ENCODE measurements at places on chromosomes 16 and 17.

DNA sequence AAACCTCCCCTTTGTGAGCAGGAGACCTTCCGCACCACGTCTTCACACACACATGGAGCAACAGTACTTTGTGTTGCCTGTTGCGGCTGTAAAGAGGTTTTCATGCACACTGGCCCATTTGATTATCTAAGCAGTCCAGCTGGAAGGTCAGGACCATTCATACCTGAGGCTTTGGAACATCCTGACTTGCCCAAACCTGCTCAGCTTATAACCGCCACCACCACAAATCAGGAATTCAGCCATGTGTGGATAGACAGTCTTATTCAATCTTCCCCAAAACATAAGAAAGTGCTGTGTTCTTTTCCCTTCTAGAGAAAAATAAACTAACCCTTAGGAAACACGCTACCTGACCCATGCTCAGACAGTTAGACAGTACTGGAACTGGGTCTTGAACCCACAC is 81.6 kb upstream of the XYLT1 start:
- DNase-seq: no peak

DNA sequence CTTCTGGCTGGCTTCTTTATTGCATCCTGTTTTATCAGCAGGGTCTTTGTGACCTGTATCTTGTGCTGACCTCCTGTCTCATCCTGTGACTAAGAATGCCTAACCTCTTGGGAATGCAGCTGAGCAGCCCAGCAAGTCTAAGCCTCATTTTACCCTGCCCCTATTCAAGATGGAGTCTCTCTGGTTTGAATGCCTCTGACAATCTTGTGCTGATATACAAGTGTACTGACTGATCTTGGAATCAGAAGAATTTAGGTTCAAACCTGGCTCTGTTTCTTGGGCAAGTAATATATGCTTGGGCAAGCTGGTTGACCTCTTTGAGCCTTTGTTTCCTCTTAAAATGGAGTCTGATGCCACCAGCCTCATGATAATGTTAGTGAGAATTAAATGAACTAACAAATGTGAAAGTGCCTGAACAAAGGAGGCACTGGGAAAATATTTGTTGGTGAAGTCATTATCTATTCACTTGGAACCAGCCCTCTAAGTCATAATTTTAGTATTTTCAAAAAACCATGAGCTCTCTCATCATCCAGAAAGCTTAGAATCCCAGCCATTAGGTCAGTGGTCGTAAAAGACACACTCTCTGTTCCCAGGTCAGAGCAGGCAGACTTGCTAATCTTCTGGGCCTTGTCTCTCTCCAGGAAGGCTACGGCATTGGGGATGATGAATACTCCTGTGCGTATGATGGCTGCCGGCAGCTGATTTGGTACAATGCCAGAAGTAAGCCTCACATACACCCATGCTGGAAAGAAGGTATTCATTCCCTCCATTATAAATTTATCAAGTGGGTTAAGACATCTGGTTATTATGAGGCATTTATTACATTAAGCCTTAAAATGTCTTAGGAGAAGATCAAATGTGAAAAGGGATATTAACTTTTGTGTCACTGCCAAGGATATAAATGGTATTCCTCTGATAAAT is 18.1 kb upstream of the ARL2BP start:
- no peak for DNase-seq

- DNase-seq: no peak
Observed at GRCh38 chr17:48749621-48750553, 21.3 kb upstream of the HOXB13 start.

- DNase-seq: no peak
Observed at GRCh38 chr17:41185001-41185400, 290 bp upstream of the KRTAP4-1 start.

DNA sequence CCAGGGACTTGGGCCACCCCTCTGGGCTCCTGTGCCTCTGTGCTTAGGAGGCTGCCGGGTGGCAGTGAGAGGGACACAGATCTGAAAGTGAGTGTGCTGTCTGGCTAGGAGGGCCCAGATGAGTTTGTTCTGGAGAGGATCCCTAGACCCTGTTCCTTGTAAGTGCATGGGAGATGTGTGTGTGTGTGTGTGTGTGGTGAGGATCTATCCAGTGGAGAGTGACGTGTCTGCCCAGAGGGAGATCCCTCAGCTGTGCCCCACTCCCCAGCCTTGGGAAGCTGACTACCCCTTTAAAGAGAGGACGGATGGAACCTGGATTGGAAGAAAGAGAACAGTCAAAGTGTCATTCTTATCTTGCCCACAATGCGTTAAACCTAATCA is 25.5 kb upstream of the CDC42EP4 start:
- no peak for DNase-seq

DNA sequence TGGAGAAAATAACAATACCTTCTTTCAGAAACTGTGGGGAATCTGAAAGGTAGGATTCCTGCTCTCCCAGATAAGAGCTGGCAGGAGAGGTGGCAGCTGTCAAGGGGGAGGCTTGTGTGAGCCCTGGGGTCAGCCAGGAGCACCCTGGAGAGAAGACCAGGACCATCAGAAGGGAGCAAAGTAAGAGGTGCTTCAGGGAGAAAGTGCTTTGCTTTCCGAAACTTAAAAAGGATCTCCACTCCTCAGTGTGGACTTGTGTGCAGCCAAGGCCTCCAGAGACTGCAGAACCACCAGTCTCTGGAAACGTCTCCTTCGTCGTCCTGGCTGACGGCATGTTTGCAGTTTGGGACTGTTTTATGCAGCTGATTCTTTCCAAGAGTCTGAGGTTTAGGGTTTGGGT is 13.7 kb upstream of the SOX9 start:
- DNase-seq: no peak

DNA sequence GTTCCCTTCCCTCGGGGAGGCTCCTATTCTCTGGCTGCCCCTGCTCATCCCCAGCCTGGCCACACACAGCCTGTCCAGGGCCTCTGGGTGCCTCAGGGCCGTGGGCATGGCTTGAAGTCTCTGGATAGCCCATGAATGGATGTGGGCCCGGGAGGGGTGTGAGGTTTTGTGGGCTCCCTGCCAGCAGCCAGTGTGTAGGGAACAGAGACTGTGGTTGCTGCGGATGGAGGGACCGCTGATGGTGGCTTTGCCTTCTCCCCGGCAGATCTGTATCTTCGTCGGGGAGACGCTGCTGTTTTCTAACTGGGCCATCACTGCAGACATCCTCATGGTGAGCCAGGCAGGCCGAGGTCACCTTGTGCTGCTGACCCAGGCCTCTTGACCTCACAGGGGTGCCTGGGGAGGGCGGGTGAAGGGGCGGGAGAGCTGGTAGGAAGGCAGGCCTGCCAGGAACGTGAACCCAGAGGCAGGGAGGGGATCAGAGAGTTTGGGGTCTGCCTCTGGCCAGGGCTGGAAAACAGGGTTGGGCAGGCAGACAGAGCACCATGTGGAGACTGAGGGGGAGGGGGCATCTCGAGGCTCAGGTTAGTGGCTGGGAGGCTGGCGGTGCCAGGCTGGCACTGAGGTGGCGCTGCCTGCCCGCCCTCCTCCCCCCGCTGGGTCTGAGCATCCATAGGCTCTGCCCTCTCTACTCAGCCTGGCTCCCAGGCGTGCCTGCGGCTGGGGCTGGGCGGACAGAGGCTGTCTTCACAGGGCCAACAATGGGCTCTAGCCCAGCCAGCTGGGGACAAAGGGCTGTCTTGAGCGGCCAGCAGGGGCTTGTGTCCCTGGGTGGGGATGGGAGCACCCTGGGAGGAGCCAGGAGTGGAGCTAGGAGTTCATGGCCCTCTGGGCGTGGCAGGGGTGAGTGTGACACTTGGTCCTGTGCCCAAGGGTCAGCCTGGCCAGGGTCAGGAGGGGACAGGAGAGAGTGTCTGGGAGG is 21.4 kb downstream of the MYBBP1A start:
- no peak for DNase-seq

- no peak for DNase-seq
Observed at GRCh38 chr17:69245617-69246016, 17.0 kb upstream of the ABCA10 start.

- DNase-seq: no peak
Observed at GRCh38 chr16:31710134-31710533, 163.5 kb upstream of the ZNF267 start.
